ENCODE measurements at places on chromosomes 5 and 9.

- no peak for DNase-seq
Measured at GRCh38 chr5:92644266-92644886, 936.6 kb downstream of the NR2F1-AS1 start.

GRCh38 chr5:50575740-50576139 lies 90.7 kb upstream of the PARP8 start:
- no peak for DNase-seq

DNA sequence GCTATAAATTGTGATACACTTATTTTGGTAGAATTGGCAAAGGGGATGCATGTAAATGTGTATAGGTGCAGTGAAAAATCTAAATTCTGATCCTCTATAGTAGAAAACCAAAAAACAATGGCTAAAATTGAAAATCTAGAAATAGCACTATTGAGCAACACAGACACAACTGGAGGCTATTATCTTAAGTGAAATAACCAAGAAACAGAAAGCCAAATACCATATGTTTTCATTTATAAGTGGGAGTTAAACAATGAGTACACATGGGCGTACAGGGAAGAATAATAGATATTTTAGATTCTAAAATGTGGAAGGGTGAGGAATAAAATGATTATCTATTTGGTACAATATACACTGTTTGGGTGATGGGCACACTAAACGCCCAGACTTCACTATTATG lies 183.2 kb upstream of the TUSC1 start:
- no peak for DNase-seq

DNA sequence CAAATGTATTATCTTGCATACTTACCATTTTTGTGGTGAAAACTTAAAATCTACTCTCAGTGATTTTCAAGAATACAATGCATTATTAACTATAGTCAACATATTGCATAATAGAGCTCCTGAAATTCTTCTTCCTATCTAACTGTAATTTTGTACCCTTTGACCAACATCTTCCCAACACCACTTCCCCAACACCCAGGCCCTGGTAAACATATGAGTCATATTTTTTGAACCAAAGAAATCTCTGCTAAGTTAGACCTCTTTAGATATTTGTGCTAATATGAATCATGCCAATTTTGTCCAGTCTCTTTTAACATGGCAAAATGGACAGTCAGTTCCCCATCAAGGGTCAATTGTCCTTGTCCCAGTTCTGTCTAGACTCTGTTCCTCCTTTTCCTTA lies 18.5 kb upstream of the RGS7BP start:
- no peak for DNase-seq

DNA sequence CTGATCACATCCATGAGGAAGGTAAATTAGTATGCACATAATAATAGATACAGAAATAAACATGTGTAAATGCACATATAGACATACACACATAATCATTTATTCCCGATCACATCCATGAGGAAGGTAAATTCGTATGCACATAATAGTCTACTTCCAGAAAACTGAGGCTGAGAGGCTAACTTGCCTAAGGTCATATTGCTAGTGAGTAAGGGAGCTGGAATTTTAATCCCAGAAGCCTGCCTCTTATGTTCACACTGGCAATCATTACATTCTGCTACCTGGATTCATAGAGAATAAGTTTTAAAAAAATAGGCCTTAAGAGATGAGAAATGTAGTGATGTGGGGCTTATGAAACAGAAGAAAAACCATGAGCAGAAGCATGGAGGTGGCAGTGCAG lies 716.3 kb downstream of the BRINP1 start:
- no peak for DNase-seq

GRCh38 chr5:152499814-152500535 lies 94.9 kb upstream of the NMUR2 start:
- no peak for DNase-seq

DNA sequence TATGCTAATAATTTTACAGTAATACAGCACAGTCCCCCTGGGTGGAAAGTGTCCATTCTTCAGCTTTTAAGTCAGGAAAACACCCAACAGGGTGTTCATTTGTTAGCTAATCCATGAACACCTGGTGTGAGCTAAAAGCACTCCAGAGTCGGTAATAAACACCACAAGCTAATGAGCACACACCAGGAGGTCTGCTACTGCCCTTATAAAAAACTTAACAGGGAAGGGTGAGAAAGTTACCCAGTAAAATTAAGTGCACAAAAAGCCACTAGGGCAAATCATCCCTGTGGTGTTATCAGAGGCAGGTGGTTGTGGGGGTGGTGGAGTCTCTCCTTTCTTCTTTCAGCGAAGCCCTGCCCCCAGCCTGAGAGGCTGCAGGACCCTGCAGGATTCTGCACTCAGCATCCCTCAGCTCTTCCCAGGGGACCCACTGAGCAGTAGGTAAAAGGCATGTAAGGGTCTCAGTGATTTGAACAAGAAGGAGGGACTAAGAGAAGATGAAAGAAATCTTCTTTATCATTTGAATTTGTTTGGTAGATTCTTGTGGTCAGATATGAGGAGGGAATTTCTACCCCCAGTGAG lies 14.4 kb downstream of the GDNF start:
- no peak for DNase-seq

DNA sequence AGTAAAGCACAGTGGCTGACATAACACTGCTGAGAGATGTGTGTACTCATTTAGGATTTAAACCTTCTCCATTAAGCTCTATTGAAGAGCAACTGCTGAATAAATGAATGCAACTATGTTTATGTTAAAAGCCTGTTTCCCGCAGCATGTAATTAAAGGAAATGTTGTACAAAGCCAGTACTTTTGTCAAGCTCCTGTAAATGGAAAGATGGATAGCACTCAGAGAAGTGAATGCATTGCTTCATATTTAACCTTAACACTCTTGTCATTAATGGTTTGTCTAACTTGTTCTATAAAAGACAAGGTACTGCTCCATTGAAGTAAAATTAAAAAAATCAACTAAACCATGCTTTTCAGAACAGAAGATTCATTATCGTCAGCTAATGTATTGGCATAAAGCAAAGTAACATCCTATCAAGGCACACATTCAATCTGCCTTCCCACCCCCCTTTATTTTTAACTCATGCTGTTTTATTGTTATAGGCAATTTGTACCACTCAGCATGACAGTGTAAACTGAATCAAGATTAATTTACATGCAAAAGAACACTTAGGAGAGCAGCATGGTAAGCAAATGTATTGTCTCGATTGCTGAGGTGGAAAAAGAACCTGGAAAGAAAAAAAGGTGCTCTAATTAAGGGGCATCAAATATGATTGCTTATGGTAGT lies 240.9 kb upstream of the TBCA start:
- no peak for DNase-seq

DNA sequence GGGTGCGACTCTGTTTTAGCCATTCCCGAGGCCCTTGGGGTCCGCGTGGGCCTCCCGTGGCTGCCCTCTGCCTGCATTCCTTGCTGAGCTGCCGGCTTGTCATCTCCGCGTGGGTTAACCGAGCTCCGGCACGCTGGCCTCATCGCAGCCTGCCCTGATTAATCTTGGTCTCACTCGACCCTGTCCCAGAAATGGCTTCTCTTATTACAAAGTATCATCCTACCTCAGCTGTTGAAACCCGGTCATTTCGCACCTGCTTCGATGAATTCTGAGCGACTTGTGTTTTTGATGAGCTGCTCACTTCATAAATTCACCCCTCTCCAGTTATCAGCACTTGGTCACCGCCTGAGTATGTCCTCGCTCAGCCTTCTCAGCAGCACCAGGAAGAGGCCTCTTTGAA lies 123.5 kb upstream of the EGFLAM start:
- no peak for DNase-seq

DNA sequence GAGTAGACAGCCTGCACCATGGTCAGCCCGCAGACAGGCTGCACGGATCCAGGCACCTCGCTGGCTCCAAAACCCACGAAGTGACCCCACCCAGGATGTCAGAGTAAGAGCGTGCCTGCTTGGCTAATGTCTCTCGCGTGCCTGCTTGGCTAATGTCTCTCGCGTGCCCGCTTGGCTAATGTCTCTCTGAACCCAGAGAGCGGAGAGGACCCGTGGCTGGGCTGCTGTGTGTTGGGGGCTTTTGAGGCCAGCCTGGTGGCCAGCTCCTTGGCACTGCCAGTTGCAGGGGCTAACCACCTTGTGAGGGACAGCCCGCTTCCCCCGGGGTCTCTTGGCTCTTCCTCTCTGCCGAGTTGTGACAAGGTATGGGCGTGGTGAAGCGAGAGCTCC lies 8.9 kb upstream of the RXRA start:
- no peak for DNase-seq

DNA sequence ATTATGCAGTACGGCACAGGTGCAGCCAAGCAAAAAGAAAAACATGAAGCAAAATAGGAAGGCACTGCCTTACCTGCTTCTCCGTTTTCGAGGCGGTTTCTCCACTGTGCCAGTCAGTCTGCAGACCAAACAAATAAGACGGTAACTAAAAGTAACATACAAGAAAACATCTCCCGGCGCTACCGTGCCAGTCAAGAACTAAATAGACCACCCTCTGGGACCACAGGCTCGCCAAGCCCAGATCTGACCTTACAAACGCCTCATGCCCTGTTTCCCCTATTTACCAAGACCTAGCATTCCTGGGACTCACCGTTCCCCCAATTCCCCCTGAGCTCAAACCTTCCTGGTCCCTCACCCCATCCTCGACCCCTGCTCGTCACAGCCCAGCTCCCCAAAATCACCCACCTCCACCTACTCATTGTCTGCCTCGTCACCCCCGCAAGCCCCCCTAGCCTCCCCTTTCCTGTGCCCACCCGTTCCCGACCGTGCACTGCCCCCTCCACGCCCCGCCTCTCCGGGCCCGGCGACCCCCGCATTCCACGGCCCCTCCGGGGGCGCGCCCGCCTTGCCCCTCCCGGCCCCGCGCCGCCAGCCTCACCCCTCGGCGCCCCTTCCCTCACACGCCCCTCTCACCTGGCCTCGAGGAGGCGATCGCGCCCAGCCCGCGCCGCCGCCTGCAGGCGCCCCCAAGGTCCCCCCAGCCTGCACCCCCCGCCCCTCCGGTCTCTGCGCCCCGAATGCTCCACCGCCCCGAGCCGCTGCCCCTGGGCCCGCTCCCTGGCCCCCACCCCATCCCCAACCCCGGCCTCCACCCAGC lies 560 bp downstream of the SCAI start:
- DNase-seq, result peak; percentile 36

DNA sequence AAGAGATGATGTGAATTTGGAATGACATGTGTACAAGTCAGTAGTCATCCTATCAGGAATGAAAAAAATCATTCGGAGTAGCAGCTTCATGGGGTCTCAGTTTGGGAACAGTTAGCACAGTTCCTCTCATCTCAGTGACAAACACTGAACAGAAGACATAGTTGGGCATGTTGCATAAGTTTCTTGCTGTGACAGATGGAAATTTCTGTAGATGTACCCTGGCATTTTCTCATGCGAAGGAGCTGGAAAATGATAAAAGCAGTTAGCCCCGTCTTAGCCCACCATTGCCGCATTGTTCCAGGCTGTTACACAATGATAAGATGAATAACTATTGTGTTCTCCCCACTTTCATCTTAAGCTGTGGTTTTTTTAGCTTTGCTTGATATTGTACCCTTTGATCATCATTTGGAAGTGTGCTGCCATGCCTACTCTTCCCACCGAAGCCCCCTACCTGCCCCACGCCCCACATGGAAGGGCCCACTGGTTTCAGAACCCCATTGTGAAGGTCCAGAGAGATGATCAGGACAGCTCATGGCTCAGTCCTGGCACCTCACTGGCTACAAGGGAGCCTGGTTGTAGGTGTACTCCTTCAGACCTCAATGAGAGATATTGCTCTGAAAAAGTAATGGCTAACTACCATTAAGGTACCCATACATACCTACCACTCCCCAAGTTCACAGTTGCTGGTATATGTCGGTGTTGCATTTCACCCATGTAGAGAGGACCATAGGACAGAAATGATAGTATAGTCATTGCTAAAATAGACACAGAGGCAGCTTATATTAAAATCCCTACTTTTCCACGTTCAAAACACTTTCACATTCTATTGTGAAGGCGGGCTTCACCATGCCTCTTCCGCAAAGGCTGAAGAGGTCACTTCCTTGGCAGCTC lies 38.8 kb downstream of the SFXN1 start:
- peak; percentile 63 for DNase-seq

- no peak for DNase-seq
Measured at GRCh38 chr5:14451871-14452270, 129.7 kb upstream of the OTULINL start.

GRCh38 chr9:9341203-9341602 lies 1271.6 kb downstream of the PTPRD start:
- DNase-seq, result no peak

DNA sequence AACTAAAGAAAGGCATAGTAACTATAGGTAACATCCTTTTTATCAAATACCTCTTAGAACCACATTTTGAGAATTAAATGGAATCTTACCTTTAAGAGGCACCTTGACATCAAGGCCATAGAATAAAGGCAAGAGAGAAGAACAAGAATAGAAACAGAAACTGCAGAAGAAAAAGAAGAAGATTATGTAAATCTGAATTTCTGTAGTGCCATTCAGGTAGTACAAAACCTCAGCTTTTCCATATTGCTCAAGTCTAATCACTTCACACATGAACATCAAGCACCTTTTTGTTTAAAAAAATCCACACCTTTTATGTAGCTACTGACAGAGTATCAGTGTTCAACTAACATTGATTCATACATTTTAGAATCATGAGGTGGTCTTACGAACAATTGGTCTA lies 91.8 kb upstream of the DPYSL3 start:
- DNase-seq, result no peak

GRCh38 chr5:82416512-82416911 lies 138.4 kb upstream of the RPS23 start:
- DNase-seq, result no peak

GRCh38 chr9:88272986-88273385 lies 115.3 kb upstream of the SPIN1 start:
- no peak for DNase-seq

DNA sequence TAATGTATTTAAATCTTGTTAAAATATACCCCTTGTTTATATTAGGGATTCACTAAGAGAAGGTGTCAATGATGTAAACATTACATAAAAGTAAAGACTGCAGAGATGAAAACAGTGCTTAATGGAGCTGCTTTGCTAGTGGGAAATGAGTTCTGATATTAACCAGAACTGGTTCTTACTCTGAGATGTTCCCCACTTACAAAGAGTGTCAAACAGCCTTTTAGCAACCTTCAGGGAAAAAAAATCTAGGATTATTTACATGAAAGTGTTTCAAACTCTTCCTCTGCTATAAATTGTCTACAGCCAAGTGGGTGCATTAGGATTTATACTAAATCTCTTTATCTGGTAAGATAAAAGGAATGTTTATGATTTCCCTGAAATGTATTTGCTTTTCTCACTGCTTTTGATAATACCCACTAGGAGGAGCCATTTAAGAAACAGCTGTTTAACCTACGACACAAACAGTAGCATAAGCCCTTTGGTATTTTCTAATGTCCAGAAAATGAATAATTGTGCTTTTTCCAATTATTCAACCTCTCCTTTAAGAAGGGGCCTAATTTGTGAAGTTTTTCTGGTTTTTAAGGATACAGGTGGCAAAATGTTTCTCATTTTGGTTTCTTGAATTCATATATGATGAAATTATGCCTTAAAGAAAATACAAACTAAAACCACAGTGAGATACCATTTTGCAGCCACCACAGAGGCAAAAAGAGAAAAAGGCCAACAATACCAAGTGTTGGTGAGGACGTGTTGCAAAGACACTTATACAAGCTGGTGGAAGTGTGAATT lies 186.3 kb downstream of the TLE4 start:
- DNase-seq, result no peak

GRCh38 chr9:36855448-36856315 lies 178.4 kb downstream of the PAX5 start:
- DNase-seq, result peak; percentile 43
